Caudate nucleus (tissue), 63 donors: ENCODE measurements at places on chromosomes 2 and 18.

DNA sequence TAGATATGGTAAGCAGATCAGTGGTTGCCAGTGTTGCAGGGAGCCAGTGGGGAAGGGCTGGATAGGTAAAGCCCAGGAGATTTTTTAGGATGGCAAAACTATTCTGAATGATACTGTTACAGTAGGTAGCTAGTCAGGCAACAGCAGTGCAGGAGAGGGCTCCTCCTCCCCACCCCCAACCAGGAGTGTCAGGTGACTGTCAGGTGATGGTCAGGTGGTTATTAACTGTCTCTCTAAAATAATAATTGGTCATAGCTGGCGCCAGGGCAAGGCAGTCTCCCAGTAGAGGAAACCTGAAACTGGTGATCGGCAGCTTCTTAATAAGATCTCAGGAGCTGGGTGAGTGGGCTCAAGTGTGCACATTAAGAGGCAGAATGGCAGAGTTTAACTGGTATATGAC, 201.6 kb upstream of the PARD3B start:
- no peak for DNase-seq

DNA sequence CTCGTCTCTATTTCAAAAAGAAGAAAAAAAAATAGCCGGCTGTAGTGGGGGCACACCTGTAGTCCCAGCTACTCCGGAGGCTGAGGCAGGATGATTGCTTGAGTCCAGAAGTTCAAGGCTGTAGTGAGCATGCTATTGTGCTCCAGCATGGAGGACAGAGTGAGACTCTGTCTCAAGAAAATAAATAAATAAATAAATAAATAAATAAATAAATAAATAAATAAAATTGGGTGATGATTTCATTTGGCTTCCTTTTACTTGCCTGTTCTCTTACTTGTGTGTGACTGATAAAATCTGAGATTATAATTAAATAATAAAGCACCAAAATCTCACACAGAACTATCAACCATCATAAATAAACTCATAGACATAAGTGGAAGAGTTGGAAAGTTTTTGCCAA, 657.8 kb downstream of the NRXN1 start:
- no peak for DNase-seq

DNA sequence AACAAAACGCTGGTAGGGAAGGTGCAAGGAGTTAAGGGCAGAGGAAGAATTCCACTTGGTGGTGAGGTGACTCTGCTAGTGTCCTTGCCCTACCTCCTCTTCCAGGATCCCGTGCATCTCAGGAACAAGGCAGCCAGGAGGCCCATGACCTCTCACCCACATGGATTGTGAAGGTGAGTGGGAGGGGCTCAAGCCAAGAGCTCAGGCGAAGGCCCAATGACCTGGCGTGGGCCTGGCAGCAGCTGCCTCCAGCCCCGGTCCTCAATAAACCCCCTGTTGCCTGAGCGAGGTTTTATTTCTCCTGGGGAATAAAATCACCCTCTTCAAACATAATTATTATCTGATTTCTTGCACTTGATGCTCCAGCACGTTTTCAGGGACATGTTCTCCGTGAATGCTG, 28.2 kb downstream of the LAMA1 start:
- no peak for DNase-seq

GRCh38 chr18:59148192-59148591, 8.5 kb downstream of the SEC11C start:
- DNase-seq: no peak

DNA sequence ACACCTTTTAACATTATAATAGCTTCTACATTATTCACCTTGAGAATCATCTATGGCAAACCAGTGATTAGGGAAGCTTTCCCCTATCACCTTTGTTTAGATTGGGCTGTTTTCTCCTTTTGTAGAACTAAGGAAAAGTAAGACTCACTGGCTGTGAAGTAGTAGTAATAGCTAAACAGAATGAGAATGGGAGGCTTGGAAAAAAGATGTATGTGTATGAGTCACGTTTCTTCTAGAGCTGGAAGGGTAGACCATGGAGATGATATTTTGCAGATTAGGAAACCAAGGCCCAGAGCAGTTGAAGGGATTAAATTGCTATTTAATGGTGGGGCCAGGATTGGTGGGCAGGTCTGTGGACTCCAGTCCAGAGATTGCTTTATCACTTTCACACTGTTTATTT, 214.5 kb downstream of the MCFD2 start:
- DNase-seq: no peak

GRCh38 chr2:237264480-237265219, 149.3 kb downstream of the COL6A3 start:
- DNase-seq: no peak

- no peak for DNase-seq
Observed at GRCh38 chr2:234134496-234134895, 84.0 kb downstream of the SPP2 start.

DNA sequence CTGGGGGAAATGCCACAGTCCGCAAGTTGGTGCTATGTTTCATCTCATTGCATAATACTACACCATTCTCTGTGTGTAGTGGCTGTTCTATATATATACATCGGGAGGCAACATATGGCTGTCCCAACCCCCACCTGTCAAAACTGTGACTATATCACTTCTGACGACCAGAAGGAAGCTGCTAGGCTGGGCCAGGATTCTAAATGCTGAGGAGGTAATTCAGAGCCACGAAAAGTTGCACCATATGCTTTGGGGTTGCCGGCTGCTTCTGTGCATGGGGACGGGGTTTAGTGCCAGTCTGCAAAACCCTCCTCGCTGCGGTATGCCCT, 117.3 kb downstream of the MSH2 start:
- DNase-seq: peak; percentile 28

GRCh38 chr2:175574069-175574468, 392.6 kb upstream of the ATP5MC3 start:
- DNase-seq: no peak
